Urinary bladder (tissue), 4 donors: ENCODE measurements at places on chromosomes 6 and 20. TPM values are rescaled to one million over a fixed set of nuclear protein-coding genes. Genes with fewer than 3 reads are reported as not detected.

Gene DEF6
- 7.2 TPM for total RNA-seq

Gene SIRPG
- total RNA-seq = not detected

Gene CLVS2
- 2.1 TPM for total RNA-seq

Gene CCN6
- not detected for total RNA-seq

Gene OARD1
- total RNA-seq = 16.9 TPM

Gene CST7
- total RNA-seq = not detected

Gene SNAP91
- total RNA-seq = 5.2 TPM

Gene SYTL3
- 4.9 TPM for total RNA-seq

Gene RNF8
- total RNA-seq = 21.7 TPM

Gene RHAG
- 1.0 TPM for total RNA-seq

Gene VARS1
- 16.7 TPM for total RNA-seq

Gene TTPAL
- total RNA-seq = 7.6 TPM

Gene RBPJL
- not detected for total RNA-seq

Gene CALHM4
- not detected for total RNA-seq

Gene SLCO4A1
- total RNA-seq = 1.4 TPM

Gene HMGCLL1
- 14.6 TPM for total RNA-seq

Gene BPIFB1
- total RNA-seq = not detected

Gene GNAS-AS1
- total RNA-seq = 1.4 TPM

Gene EEF1A2
- total RNA-seq = 11.2 TPM

Gene ECT2L
- 0.21 TPM for total RNA-seq

Gene TBXT
- not detected for total RNA-seq

Gene NEU1
- total RNA-seq = 18.4 TPM

Gene BTBD3
- 189 TPM for total RNA-seq

Gene CDKN1A
- 27.4 TPM for total RNA-seq

Gene ATP6V1G2
- total RNA-seq = 3.3 TPM

Gene THBD
- 11.1 TPM for total RNA-seq

Gene SLC22A7
- not detected for total RNA-seq

Gene SNPH
- total RNA-seq = 3.5 TPM

Gene HSPA1B
- total RNA-seq = 137 TPM

Gene MARCKS
- 193 TPM for total RNA-seq

Gene ULBP1
- 0.16 TPM for total RNA-seq

Gene JPH2
- 40.5 TPM for total RNA-seq

Gene HCRTR2
- 0.16 TPM for total RNA-seq

Gene ALDH8A1
- 1.1 TPM for total RNA-seq

Gene GRM1
- 0.16 TPM for total RNA-seq

Gene CTAGE9
- total RNA-seq = not detected

Gene LINC00237
- not detected for total RNA-seq

Gene PTPRT
- 1.9 TPM for total RNA-seq

Gene EPB41L1
- 37.0 TPM for total RNA-seq

Gene HLA-DPA1
- total RNA-seq = 25.4 TPM

Gene EYS
- 4.4 TPM for total RNA-seq

Gene MRPS18A
- total RNA-seq = 33.3 TPM

Gene UNC93A
- not detected for total RNA-seq

Gene MAPK14
- 84.1 TPM for total RNA-seq

Gene MDFI
- total RNA-seq = 32.6 TPM

Gene SCP2D1
- not detected for total RNA-seq

Gene ANKRD66
- total RNA-seq = not detected

Gene PIGU
- 17.3 TPM for total RNA-seq

Gene BPIFB3
- total RNA-seq = not detected

Gene ZC3H12D
- 1.2 TPM for total RNA-seq

Gene MEI4
- 0.21 TPM for total RNA-seq

Gene TUBB2B
- 55.6 TPM for total RNA-seq

Gene GTSF1L
- total RNA-seq = not detected

Gene SMLR1
- not detected for total RNA-seq
